GM23248 (cell line): ENCODE measurements at places on chromosomes 12 and 14. TPM values are rescaled to one million over a fixed set of nuclear protein-coding genes. Genes with fewer than 3 reads are reported as not detected.

The TPPP2 gene
- total RNA-seq = not detected in 2 replicates

The GPR68 gene
- 8.6 and 10.6 TPM in 2 replicates for total RNA-seq

The LMO3 gene
- total RNA-seq = not detected in 2 replicates

The SYNE3 gene
- 3.8 and 4.8 TPM in 2 replicates for total RNA-seq

The RNF212B gene
- total RNA-seq = not detected in 2 replicates

The TUNAR gene
- total RNA-seq = not detected in 2 replicates

The SPTB gene
- 0.11 and 0.51 TPM in 2 replicates for total RNA-seq

The MAP3K9 gene
- total RNA-seq = not detected in 2 replicates

The TRIAP1 gene
- total RNA-seq = 45.6 and 47.0 TPM in 2 replicates

The CCDC196 gene
- total RNA-seq = not detected in 2 replicates

The HOTAIR gene
- total RNA-seq = not detected in 2 replicates

The WDHD1 gene
- 6.3 and 9.6 TPM in 2 replicates for total RNA-seq

The MMAB gene
- total RNA-seq = 6.7 and 12.8 TPM in 2 replicates

The TEP1 gene
- total RNA-seq = 12.9 and 18.0 TPM in 2 replicates

The AMDHD1 gene
- total RNA-seq = 1.1 and 1.3 TPM in 2 replicates

The SLC22A17 gene
- 32.8 and 42.3 TPM in 2 replicates for total RNA-seq

The FOXM1 gene
- total RNA-seq = 12.4 and 23.9 TPM in 2 replicates
